ENCODE measurements at places on chromosomes 1 and 21.

DNA sequence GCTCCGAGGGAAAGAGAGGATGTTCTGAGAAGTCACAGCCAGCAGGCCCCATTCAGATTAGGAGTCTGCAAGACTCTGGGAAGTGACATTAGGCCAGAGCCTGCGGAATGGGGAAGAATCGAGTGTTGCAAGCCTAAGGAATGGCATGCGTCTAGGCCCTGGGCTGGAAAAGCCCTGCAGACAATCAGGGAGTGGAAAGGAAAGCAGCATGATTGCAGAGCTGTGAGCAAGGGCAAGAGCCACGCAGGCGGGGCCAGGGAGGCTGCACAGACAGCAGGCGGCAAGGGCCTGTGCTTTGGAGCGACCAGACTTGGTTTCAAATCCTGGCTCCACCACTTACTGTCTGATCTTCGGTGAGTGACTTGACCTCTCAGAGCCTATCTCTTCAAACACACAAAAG lies 118.2 kb downstream of the RRAGC start:
- no peak for DNase-seq

DNA sequence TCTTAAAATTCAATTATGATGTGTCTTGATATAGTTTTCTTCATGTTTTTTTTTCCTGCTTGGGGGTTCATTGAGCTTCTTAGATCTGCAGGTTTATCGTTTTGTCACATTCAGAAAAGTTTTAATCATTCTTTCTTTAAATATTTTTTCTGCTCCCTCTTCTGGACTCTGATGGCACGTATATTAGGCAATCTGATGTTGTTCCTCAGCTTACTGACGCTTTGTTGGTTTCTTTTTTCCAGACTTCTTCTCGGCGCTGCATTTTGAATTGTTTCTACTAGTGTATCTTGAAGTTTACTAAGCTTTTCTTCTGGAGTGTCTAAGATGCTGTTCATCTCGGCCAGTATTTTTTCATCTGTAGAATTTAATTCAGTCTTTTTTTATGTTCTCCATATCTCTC lies 44.8 kb upstream of the FMOD start:
- no peak for DNase-seq

GRCh38 chr1:110085671-110086070 lies 15.2 kb upstream of the ALX3 start:
- DNase-seq, result no peak

GRCh38 chr1:157193219-157193618 lies 55.0 kb upstream of the ETV3 start:
- no peak for DNase-seq

DNA sequence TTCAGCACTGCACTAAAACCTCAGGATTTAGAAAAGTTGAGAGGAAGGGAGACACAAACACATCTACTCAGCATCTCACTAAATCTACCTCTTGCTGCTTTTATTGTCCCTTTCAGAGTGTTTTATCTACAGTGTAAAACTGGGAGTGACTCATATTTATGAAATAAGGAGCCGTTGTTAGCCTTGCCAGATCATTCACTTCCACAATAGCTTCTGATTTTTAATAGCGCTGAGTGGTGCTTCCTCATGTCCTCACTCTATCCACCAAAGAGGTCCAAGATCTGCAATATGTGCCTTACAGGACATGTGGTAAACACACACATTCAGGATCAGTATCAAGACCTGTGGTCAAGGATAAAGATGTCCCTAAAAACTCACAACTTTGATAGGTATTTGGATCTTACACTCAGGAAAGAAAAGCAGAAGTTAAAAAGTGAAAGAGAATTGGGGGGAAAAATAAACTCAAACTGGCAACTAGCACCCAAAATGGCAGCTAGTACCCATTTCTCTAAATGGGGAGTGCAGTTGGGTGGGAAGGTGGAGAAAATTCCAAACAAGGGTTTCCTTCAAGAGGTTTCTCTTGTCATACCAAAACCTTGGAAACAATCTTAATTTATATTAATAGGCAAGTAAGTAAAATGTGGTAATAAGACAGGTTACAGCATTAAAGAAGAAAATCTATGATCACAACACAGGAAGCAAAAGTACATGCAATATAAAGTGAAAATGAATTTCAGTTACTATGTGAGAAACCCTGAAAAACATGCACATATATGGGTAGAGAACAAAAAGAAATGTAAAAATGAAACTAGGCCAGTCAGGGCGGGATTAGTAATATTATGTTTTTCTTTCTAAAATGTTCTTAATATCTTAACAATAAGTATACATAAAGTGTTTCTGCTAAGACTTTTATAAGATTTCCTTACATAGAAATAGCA lies 15.9 kb downstream of the DUSP10 start:
- no peak for DNase-seq

DNA sequence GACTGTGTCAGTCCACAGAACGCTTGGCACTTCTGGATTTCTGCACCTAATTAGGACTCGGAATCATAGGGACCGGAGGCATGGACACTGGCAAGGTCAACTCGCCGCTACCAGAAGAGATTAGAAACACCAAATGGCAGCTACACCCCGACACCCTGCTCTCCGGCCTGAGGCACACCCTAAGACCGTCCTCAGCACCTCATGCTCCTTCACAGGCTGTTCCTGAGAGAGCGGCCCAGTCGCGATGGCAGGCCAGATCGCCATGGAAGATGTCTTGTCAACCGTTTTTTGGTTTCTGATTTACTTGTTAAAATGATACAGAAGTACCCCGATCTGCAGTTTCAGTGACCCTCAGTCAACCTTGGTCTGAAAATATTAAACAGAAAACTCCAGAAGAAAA lies 46.8 kb downstream of the NPHP4 start:
- no peak for DNase-seq

GRCh38 chr1:96520579-96520947 lies 201.0 kb upstream of the PTBP2 start:
- DNase-seq, result no peak

GRCh38 chr1:41359211-41360073 lies 1.8 kb upstream of the FOXO6 start:
- no peak for DNase-seq

- no peak for DNase-seq
These were observed 15.7 kb downstream of the TM2D1 start for GRCh38 chr1:61708953-61709907.

GRCh38 chr1:216944864-216945510 lies 221.8 kb upstream of the ESRRG start:
- no peak for DNase-seq

GRCh38 chr1:232725305-232726047 lies 79.7 kb upstream of the MAP10 start:
- DNase-seq, result no peak

DNA sequence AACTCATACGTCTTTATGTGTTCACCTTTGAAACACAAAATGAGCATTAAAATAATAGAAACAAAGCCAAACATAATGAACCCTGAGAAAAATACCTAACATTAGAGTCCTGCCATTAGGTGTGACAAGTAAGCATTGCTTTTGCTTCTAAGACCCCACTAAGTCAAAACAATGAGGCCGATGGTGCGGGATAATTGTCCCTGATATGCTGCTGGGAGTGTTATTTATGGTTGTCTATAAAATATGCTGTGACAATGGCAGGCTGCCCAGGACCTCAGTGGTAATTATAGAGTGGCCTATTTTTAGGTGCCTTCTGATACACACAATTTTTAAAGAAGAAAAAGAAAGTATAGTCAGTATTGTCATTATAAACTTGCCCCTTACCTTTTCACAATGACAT lies 1423.1 kb downstream of the AMY1C start:
- no peak for DNase-seq

DNA sequence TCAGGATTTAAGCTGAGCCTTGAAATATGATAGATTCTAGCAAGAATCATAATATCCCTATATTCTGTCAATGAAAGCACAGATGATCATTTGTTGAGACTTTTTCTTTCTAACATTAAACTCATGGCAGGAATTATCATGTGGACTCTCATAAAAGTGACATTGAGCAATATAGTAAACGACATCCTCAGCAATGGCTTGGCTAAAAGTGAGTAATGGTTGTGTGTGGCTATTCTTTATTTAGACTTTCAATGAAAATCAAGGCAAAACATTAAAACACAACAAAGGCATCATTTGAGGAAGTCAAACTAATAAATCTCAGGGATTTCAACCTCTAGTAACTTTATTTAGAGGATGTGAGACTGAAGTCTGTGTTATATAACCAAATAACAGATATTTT lies 257.8 kb upstream of the ADGRL4 start:
- DNase-seq, result no peak

- no peak for DNase-seq
These were observed 166.8 kb upstream of the HMCN1 start for GRCh38 chr1:185567440-185567839.

DNA sequence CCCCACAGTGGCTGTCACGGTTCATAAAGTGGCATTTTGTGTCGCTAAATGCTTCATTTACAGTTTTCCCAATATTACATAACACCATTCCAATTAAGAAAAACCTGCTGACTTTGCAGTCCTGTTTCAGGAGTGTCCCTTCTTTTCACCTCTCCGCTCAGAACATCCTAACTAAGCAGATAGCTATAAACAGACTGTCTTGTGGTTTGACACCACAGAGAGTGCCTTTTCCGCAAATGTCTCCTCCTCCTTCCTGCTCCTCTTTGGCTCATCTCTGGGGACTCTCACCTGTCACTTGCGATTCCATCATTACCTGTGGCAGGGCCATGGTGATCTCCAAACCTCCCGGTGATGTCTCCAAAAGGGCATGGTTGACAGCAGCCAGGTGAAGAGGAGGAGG lies 119.0 kb downstream of the CNIH3 start:
- no peak for DNase-seq

DNA sequence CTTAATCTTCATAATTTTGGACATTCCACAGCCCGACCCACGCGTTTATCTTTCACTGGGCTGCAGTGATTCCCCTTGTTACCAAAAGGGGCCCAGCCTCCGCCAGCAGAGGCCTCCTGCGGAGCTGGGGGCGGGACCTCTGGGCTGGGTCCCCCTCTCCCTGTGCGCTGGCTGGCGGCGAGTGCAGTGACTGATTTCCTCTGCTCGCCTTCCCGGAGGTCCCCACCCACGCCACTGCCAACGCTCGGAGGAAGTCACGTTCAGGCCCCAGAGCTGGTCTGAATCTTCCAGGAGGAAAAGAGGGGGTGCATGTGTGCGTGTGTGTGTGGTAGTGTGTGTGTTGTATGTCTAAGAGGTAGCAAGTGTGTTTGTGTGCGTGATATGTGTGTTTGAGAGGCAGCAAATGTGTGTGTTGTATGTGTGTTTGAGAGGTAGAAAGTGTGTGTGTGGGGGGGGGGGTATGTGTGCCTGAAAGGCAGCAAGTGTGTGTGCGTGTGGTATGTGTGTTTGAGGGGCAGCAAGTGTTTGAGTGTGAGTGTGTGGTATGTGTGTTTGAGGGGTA lies 35.0 kb upstream of the JAK1 start:
- DNase-seq, result no peak

DNA sequence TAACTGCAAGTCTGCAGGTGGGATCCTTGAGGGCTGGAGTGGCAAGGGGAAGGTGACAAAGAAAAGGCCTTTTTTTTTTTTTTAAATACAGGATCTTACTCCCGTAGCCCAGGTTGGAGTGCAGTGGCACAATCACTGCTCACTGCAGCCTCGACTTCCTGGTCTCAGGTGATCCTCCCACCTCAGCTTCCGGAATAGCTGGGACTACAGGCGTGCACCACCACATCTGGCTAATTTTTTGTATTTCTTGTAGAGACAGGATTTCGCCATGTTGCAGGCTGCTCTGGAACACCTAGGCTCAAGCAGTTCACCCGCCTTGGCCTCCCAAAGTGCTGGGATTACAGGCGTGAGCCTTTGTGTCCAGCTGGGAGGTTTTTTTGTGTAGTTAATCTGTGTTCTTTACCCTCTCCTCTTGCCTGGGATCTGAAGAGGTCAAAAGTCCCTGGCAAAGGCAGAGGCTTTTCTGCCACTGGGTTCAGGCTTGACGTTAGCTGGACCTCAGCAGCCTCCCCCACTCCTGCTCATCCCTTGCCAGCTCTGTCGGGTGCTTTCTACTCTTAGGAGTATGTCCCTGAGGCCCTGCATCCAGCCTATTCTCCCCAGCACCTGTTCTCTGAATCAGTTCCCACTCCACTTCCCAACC lies 5.2 kb downstream of the IL6R start:
- no peak for DNase-seq

DNA sequence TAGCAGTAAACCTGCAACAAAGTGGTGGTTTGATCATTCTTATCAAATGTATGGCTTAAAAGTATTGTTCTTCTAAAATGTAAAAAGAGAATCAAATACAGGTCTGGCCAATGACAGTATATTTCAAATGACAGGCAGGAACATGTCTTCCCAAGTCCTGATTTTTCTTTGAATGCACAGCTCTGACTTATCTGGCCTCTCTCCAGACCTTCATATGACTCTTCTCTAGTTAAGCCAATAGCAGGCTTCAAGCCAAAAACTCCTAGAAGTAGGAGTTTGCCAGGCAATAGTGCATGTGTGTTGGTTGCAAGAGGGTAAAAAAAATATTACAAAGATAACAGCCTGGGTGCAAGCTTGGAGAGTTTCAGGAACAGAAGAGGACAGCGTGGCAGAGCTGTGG lies 345.5 kb downstream of the SMYD3 start:
- DNase-seq, result peak; percentile 76

- no peak for DNase-seq
These were observed 15.7 kb downstream of the PKNOX1 start for GRCh38 chr21:42989816-42990650.

GRCh38 chr1:1194723-1195122 lies 11.7 kb downstream of the TNFRSF18 start:
- DNase-seq, result no peak

- no peak for DNase-seq
These were observed 3.1 kb downstream of the TINAGL1 start for GRCh38 chr1:31579374-31579773.

GRCh38 chr21:45468051-45468970 lies 63.3 kb downstream of the COL18A1 start:
- no peak for DNase-seq

GRCh38 chr1:40317394-40318074 lies 448 bp upstream of the COL9A2 start:
- DNase-seq, result no peak

DNA sequence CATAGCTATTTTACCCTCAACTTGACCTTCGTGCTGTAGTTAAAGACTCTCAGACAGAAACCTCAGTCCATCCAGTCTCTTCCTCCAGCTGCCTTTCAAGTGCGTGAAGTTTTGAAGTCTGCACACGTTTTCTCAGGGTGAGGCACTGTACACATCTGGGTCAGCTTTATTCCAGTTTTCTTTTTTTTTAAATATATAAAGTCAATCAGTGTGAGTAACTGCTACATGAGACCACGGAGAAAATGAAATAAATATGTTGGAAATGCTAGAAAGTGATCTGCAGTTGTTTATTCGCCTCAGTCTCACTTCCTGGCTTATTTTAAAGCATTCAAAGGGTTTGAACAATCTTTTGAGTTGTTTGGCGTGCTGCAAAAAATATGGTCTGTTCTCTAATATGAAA lies 135.7 kb downstream of the ROR1 start:
- no peak for DNase-seq

GRCh38 chr1:114368560-114369255 lies 142.3 kb downstream of the TRIM33 start:
- DNase-seq, result no peak

DNA sequence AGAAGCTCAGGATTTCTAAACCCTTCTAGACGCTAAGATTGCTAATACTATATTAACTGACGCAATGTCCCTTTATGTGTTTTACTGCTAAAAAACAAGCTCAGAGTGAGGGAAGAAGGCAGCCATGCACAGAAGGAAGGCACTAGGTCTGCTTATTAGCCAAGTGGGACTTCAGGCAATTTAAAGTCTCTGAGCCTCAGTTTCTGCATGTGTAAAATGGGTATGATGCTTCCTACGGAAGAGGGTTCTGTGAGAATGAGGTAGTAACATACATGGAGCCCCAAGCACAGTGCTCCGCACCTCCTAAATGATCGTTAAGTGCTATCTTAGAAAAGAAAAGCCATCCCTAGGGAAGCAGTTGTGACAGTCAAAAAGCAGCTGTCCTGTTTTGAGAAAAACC lies 16.9 kb downstream of the MIS18A start:
- DNase-seq, result no peak

- no peak for DNase-seq
These were observed 35.0 kb downstream of the MTOR start for GRCh38 chr1:11227106-11228077.
